SW480 (cell line): ENCODE measurements at places on chromosomes 2 and 18.

DNA sequence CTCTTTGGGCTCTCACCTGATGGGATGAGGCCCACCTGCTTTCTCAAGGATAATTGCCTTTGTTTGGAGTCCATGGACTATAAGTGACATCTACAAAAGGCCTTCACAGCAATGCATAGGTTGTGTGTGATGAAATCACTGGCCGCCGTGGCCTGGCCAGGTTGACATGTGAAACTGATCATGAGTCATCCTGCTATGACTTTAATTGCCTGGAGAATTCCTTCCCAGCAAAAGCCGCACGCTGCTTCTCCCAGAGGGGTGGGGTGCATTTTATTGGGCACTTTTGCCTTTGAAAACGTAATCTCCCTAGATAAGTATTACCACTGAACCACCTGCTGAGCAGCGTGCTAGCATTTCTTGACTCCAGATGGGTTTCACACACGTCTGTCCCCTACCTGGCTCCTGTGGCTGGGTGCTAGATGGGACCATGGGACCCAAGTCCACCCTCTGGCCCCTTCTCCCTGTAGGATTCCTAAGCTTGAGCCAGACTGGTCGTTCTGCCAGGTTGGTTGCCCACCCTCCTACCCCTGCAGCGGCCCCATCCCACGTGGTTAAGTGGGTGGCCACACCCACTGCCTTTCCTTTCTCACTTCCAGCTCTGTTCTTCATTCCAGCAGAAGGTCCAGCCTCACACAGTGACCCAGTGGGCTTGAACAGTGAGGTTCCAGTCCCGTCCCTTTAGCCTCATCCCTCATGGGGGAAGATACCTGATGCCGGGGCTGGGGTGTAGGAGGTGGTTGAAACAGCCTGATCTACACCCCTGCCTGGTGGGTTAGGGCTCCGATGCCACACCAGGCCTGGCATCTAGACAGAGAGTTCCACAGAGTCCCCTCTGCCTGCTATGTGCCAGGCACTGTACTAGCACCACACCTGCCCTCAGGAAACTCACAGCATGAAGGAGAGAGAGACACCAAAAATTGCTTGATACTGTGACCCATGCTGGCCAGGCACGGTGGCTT, 89.6 kb downstream of the GBX2 start:
- DNase-seq: peak; percentile 97

- no peak for DNase-seq
These were observed 49.8 kb upstream of the CNGA3 start for GRCh38 chr2:98296440-98296839.

DNA sequence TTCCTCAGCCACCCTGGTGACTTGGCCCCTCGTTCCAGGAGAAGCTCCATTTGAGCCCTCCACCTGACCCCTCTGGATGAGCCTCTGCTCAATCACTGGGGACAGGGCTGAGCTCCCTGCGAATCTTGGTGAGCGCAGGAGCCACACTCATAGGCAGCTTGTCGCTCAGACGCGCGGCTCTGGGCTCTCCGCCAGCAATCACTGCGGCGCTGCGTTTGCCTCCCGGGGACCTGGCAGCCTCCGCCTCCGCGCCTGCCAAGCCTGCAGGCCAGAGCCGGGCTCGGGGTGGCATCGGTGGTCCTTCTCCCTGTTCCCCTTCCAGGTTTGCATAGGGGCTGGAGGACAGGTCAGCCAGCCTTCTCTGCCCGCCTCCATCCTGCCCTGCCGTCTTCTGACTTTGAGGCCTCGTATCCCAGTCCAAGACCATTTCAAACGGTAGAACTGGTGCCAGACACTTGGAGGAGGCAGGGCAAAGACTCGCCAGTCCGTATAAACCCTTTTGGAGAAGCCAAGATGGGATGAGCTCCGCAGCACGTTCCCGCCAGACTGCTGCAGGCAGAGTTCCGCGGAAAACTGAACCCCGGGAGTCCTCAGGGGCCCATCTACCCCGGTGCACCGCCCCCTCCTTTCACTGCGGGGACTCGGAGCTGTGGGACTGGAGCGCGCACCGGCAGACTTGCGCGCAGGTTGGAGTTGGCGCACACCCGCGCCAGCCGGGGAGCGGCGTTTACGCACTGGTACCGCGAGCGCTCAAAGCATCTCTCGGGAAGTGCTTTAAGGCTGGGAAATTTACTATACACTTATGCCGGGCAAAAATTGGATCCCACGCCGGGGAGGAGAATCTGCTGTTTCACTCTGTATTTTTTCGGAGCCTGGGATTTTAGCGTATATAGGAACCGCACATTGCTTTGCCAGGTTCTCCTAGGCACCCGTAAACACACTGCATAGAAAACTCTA, 1.1 kb upstream of the TACR1 start:
- peak; percentile 53 for DNase-seq

GRCh38 chr2:200627110-200627770, 41.4 kb downstream of the AOX1 start:
- DNase-seq: no peak

DNA sequence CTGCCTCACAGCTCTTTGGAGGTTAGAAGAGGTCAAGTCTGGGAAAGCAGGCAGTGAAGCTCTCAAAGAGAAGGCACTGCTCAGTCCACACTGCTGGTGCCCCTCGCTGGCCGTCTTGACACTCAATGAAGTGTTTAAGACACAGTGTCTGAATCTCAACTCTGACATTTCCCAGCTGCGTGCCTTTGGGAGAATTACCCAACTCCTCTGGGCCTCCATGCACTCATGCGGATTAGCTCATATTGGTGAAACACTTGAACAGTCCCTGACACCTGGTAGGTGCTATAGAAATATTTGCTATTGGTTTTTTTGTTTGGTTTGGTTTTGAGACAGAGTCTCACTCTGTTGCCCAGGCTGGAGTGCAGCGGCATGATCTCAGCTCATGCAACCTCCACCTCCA, 281.0 kb downstream of the SRBD1 start:
- DNase-seq: no peak

GRCh38 chr2:112154246-112155117, 16.3 kb downstream of the FBLN7 start:
- DNase-seq: no peak

DNA sequence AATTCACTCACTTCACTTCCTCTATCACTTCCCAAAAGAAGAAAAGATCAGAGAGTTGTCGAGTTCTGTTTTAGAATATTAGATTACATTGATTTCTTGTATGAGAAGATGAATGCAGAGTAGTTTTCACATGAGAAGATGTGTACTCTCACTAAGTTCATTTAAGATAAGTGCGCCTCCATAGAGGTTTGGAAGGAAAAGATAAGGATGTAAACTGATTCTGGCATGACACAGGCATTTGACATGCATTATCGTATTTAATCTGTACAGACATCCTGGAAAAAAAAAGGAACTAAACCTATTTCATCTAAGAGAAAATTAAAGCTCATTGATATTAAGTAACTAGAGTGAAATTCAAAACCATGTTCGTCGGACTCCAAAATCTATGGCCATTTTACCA, 152.2 kb upstream of the CRIM1 start:
- DNase-seq: no peak
